ENCODE measurements at places on chromosomes 2 and 18.

DNA sequence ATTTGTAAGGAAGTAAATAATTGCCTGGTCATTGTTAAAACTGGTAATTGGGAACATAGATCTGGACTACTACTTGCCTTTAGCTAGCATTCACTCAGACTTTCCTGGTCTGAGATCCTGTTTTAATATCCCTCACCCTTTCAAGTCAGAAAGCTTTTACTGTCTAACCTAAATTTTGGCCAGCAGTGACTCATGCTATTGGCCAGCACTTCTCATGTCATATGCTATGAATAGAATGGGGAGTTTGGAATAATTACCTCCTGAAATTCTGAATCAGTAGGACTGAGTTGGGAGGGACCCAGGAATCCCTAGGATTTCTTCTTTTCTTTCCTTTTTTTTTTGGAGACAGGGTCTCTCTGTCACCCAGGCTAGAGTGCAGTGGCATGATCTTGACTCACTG lies 19.3 kb downstream of the STK36 start:
- DNase-seq, result no peak

GRCh38 chr2:192124571-192124970 lies 70.2 kb downstream of the TMEFF2 start:
- no peak for DNase-seq

DNA sequence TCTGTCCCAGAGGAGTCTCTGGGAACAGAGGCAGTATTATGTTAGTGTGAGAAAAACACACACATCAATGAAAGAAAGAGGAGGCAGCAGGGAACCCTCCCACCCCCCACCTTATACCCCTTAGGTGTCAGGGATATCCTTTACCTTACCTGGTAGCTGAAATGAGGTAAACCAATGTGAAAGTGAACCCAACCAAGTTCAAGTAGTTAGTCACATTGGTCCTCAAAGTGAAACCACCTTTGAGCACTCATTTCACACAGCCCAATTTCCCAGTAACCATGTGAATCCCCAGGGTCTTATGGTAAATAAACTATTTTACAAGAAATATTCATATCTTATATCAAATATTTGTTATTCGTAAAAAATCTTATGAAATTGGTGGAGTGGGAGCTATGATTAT lies 377.8 kb downstream of the LRATD1 start:
- no peak for DNase-seq

DNA sequence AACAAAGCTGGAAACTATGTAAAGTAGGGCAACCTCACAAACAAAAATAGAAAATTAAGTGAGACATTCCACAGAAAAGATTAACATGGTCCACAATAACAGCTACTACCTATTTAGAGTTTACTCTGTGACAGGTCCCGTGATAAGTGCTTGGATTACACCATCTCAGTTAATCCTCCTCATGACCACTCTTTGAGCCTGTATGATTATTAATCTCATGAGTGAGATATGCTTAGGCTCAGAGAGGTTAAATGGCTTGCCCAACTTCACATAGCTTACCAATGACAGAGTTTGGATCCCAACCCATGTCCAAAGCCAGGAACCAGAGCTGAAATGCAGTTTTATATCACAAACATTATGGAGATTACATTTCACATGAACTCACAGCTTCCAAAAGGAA lies 37.3 kb upstream of the KLF7 start:
- no peak for DNase-seq

DNA sequence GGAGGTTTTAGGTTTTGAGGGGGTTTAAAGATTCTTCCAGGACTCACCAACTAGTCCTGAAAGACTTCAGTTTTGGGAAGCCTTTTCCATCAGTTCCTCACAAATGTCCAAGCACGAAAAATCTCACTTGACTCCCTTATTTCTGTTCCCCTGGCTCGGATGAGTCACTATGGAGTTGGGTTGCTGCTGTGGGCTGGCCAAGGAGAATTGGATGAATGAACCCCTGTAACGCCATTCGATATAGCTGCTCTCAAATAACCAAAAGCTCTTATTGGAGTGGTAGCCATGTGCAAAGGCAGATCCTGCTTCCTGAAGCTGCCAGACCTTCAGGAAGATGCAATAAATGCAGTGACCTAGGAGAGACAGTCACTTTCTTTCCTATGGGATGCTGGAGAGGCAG lies 417.0 kb downstream of the ZNF521 start:
- DNase-seq, result no peak

- no peak for DNase-seq
Observed at GRCh38 chr2:216109962-216110614, 940 bp downstream of the XRCC5 start.

DNA sequence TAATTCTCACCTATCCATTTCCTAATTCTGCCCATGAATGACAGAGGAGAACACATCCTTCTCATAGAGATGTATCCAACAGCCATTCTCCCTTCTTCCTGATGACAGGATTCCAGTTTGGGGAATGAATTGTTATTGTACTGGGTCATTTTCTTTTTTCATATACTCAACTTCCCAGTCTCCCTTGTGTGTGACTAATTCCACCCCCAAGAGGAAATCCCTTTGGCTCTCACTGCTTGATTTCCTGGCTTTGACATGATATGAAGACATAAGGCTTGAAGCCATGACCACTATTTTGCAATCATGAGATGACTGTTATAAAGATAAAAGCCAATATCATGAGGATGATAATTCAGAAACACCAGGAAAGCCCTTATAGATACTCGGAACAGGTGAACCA lies 384.7 kb upstream of the ACVR2A start:
- DNase-seq, result no peak

DNA sequence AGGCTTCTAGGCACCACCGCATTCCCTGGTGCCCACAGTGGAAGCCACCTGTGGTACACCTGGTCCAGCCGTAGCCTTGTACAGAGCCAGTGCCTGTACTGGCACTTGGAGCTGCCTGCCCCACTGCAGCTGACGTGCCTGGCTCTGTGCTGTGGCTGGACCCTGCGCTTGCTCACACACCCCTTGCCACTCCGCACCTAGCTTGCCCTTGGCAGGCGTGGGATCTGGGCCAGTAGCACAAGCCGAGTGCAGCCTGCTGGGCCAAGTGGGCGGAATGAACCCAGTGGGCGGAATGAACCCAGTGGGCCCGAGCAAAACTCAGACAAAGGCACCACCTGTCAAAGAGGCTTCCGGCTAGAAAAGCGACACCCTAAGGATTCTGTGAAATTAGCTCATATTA lies 126.3 kb downstream of the ARHGAP28 start:
- DNase-seq, result no peak

DNA sequence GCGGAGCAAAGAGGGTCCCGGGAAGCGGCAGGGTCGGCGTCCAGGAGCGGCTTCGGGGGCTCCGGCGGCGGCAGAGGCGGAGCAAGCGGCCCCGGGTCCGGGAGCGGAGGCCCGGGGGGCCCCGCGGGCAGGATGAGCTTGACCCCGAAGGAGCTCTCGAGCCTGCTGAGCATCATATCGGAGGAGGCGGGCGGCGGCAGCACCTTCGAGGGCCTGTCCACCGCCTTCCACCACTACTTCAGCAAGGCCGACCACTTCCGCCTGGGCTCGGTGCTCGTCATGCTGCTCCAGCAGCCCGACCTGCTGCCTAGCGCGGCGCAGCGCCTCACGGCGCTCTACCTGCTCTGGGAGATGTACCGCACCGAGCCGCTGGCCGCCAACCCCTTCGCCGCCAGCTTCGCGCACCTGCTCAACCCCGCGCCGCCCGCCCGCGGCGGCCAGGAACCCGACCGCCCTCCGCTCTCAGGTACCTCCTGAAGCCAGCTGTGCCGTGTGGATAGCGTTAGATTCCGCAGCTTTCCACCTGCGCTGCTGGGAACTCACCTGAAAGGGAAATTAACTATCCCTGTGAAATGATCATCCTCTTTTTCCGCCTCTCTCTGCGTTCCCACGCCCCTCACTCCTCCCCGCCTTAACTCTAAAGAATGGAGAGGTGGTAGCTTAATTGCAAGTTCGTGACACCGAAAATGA lies 472 bp downstream of the CNOT11 start:
- DNase-seq, result peak; percentile 70

- no peak for DNase-seq
Observed at GRCh38 chr2:1893856-1894255, 149.5 kb upstream of the PXDN start.

DNA sequence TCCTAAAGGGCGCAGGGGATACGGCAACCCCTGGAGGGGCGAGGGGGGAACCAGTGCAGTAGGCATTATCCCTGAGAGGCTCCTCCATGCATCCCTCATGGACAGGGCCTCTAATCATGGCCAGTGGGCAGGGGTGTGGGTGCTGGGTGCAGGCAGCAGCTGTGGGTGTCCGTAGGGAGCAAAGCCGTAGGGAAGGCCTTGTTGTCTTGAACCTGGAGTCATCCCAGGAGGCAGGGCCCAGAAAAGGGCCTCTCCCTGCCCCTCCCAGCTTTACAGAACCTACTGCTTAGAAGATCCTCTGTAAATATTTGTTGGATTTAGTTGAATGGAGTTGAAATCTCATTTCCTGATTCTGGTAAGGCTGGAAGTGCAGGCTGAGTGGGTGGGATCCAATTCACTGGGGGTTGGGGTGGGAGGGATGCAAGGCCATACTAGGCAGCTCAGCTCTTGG lies 207.0 kb upstream of the HAAO start:
- DNase-seq, result no peak

- DNase-seq, result no peak
Observed at GRCh38 chr2:64649013-64649484, 4.7 kb downstream of the SERTAD2 start.

- DNase-seq, result no peak
Observed at GRCh38 chr2:65114921-65115320, 15.0 kb downstream of the RAB1A start.

GRCh38 chr18:21359746-21360145 lies 117.7 kb downstream of the GREB1L start:
- no peak for DNase-seq

DNA sequence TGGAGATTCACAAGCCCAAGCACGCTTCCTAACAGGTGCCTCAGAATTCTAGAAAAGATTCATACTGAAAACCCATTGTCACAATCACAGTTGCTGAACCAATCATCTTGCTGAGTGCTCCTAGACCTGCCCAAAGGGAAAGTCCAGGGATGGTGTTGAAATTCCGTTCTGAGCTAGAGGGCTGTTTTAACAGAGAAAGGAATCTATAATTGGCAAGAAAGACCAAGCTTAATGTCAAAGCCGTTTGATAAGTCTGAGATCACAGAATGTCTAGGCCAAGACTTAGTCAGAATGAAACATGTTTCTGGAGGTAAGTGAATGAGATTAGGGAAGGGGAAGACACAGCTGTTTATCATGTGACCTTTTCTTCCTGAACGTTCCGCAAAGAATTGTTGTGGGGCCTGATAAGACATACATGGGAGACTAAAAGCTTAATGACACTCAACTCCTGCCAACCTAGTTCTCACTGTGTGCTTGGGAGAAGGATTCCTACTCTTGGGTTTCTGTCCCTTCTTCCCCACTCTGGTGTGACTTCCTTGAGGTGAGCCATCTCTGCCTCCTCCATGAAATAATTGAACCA lies 27.5 kb downstream of the PMAIP1 start:
- DNase-seq, result no peak

GRCh38 chr2:95377216-95378123 lies 25.0 kb upstream of the FAHD2A start:
- no peak for DNase-seq

DNA sequence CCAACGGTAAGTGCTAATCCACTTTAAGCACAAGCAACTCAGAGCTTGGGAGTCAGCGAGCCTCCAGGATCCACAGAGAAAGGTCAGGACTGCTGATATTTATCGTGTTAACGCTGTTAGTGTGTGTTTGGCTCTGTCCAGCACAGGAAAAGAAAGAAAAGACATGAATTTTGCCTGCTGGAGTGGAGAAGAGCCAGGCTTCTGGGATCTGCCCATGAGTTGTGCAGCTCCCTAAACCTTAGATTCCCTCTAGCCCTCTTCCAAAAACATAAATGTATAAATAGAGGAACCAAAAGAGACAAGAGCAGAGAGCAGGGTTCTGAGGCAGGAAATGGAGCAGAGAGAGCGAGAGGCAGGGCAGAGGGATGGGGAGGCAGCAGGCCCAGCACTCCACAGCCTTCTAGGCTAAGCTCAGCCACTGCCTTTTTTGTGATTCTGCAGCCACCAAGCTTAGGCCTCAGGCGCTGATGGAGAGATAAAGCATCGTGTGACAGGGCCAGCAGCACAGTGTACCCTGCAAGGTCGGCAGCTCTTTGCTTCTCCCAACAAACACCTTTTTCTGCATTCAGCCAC lies 14.5 kb upstream of the MAT2A start:
- DNase-seq, result no peak

- DNase-seq, result no peak
Observed at GRCh38 chr2:106990297-106990696, 104.3 kb upstream of the ST6GAL2 start.

- DNase-seq, result no peak
Observed at GRCh38 chr2:205775097-205775877, 93.0 kb downstream of the NRP2 start.

- DNase-seq, result no peak
Observed at GRCh38 chr2:45993476-45993991, 303.7 kb upstream of the EPAS1 start.

- no peak for DNase-seq
Observed at GRCh38 chr2:196962325-196962724, 35.8 kb upstream of the PGAP1 start.

- no peak for DNase-seq
Observed at GRCh38 chr2:16763493-16763899, 97.9 kb upstream of the CYRIA start.

DNA sequence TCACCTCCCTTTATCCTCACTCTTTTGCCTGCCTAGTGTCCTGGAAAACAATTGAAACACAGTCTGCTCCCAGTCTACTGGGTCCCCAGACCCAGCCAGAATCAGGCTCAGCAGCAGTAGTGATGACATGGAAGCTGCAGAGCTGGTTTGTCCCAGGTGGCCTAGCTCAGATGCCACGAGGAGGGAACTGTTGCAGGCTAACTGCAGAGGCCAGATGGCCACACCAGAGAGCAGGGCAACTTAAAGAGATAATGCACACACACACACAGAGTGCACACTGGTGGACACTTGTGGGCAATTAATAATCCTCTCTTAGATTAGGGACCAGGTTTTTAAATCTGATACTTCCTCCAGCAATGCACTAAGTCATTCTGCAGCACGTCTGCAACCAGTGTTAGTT lies 42.4 kb downstream of the GYPC start:
- DNase-seq, result no peak

DNA sequence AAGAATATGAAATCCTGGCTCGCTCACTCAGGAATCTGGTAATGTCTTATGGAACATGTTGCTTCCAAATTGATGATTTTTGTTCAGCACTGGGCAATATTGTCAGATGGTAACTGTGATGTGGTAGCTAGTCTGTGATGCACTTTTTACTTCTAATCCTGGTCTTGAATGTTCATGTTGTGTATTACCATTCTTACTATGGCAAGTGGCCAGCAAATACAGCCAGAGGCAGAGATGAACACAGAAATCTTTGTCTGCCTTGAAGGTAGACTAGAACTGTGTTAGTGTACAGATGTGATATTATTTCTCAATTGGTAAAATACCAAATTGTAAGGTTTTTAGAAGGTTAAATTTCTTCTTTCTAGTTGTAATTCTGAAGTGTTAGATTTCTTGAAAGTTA lies 83.3 kb downstream of the UBE2E3 start:
- no peak for DNase-seq

GRCh38 chr2:239463541-239464165 lies 62.8 kb upstream of the HDAC4 start:
- DNase-seq, result no peak
